Mesothelial cell of epicardium (in vitro differentiated cells): ENCODE measurements at places on chromosomes 3 and 15.

DNA sequence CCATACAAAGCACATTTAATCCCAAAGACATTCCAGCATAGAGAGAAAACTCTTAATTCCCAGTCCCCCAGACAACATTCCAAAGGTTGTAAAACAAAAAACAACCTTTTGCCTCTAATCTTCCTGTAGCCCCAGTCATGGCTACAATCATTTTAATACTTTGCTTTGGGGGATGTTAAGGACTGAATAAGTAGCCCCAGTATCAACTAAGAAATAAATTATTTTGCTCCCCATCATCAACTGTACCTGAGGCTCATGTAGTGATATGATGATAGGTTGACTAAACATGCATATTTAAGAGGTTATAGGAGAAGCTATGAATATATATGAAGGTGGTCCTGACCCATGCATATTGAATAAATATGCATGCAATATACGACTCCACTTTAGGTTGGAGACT, 40.6 kb downstream of the PRR20G start:
- DNase-seq: no peak

DNA sequence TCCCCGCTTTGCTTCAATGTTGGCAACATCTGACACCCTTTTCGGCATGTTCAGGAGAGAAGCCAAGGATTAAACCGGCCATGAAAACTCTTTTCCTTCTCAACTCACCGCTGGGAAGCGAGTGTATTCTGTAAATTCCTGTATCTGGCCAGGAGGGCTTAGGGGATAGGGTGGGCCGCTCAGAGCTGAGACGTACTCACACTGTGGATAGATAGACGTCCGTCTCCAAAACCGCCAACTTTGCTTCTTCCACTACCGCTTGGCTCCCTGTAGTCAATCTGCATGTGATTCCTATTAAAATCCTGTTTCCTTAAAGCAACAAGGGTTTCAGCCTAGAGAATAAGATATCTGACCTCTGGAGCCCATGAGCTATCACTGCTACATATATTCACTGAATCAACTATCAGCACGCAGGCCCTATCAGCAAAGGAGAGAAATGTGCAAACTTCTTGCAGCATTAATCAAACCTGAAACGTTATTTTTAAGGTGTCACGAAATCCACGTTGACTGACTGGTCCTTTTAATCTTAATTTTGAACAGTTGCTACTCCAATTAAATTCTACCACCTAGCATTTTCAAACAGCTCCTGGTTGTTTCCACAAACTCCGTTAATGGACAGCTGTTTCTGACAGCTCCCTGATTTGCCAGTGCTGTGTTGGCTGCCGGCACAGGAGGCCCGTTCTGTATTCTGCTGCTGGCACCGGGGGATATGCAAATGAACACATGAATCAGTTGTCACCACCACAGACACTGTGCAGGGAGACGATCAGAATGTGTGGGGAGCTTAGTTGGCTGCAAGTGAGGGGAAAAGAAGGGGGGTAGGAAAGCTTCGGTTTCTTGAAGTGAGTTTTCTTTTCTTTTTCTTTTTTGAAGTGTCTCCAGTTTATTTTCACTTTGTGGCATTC, 438.9 kb upstream of the ARRDC4 start:
- no peak for DNase-seq

- DNase-seq: no peak
These were observed 54.9 kb upstream of the DPPA4 start for GRCh38 chr3:109392293-109392692.

DNA sequence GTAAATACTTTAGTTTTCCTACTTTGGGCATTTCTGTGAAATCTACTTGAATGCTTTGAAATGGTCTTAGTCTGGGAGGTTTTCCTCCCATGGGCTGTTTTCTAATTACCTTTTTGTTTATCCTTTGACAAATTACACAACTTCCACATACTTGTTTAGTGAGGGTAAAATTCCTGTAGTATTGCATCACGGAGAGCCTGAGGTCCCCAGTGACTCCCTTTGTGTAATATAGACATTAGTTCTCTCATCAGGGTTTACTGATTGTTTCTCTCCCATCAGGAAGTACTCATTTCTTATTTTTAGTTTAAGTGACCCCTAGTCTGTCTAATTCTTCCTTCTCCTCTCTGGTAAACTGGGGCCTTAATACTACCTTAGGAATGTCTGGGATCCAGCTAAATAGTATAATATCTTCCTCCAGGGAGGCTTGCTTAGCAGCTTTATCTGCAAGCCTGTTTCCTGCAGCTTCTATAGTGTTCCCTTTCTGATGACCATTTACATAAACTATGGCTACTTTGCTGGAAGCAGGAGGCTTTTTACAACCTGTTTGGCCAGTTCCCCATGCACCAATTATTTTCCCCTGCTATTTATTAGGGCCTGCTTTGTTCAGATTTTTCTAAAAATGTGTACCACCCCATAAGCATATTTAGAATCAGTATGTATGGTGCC, 87.2 kb upstream of the XCR1 start:
- DNase-seq: no peak

DNA sequence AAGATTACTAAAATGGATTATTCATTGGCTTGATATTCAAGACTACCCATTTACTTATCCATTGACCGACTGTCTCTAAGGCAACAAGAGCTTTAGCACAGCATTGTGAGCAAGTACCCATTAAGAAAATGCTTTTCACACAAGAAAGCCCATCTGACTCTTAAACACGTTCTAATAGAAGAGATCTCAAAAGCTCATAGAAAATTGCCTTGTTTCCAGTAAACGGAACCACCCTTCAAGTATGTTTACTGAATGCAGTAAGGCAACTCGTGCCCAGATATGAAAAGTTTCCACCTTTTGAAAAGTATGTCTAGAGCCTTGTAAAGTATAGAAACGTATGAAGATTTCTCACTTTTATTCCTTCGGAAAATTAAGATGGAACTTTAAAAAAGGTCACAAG, 655.3 kb upstream of the ALCAM start:
- no peak for DNase-seq

DNA sequence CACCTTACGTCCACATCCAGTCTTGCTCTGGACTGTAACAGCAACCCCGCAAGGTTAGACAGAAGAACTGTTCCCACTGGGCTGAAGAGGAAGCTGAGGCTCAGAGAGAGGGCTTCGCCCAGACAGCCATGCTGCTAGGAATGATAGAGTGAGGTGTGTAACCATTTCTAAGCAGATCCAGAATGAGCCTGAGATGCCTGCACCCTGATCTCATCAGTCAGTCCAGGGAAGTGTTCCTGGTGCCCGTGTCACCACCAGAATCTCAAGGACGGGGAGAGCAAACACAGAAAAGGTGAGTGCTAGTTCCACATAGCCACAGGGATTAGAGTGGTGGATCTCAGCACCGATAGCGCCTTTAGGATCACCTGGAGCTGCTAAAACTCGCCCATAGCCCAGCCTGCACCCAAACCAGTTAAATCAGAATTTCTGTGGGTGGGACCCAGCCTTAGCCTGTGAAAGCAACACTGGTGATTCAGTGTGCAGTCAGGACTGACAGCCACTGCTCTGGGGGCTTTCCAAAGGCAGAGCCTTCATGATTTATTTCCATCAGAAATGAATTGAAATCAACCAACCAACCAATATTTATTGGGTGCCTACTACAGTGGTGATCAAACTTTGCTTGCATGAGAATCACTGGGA, 12.3 kb downstream of the ISLR start:
- no peak for DNase-seq

GRCh38 chr3:243356-243725, 46.8 kb downstream of the CHL1 start:
- no peak for DNase-seq

- no peak for DNase-seq
These were observed 198.8 kb upstream of the C2CD4B start for GRCh38 chr15:62363913-62364312.
